ENCODE measurements at places on chromosomes 7 and 10. TPM values are rescaled to one million over a fixed set of nuclear protein-coding genes. Genes with fewer than 3 reads are reported as not detected.

HNRNPF gene
- total RNA-seq, result 219 TPM

HABP2 gene
- not detected for total RNA-seq

RPP38 gene
- total RNA-seq, result 11.4 TPM

WNT2 gene
- total RNA-seq, result 0.97 TPM

ZNF316 gene
- 12.2 TPM for total RNA-seq

NPFFR1 gene
- not detected for total RNA-seq

ADRB1 gene
- not detected for total RNA-seq

SEMA3C gene
- total RNA-seq, result 455 TPM

TMEM196 gene
- not detected for total RNA-seq

TMEM229A gene
- total RNA-seq, result not detected

INMT gene
- total RNA-seq, result 0.30 TPM

OR2A12 gene
- total RNA-seq, result not detected

GIMAP5 gene
- not detected for total RNA-seq
